ENCODE measurements at places on chromosomes 4 and X.

- DNase-seq: no peak
Measured at GRCh38 chr4:123478859-123479345, 82.3 kb downstream of the SPRY1 start.

- DNase-seq: no peak
Measured at GRCh38 chr4:86999136-86999643, 64.4 kb downstream of the AFF1 start.

DNA sequence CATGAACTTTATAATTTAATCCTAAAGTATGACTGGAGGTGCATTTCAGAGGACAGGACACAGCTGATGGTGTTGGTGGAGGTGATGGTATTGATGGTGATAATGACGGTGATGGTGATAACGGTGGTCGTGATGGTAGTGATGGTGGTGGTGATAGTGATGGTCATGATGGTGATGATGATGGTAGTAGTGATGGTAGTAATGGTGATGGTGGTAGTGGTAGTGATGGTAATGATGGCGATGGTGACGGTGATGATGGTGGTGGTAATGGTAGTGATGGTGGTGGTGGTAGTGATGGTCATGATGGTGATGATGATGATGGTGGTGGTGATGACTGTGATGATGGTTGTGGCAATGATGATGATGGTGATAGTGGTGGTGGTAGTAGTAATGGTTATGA lies 40.4 kb downstream of the SLC2A9 start:
- no peak for DNase-seq

DNA sequence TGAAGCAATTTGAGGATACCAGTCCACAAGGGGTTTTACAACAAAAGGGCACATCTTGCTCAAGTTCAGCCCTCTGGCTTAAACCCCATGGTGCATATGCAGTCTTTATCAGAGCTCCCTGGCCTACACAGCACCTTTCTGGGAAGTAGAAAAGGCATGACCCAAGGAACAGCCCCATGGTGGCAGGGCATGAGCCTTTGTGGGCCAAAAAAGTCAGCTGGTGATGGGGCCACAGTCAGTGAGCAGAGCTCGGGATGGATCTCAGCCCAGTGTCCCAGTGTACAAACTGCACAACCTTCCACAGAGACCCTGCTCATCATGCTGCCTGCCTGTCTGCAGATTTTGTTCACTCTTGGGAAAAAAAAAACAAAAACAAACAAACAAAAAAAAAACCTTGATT lies 22.3 kb upstream of the TMEM165 start:
- DNase-seq: no peak

DNA sequence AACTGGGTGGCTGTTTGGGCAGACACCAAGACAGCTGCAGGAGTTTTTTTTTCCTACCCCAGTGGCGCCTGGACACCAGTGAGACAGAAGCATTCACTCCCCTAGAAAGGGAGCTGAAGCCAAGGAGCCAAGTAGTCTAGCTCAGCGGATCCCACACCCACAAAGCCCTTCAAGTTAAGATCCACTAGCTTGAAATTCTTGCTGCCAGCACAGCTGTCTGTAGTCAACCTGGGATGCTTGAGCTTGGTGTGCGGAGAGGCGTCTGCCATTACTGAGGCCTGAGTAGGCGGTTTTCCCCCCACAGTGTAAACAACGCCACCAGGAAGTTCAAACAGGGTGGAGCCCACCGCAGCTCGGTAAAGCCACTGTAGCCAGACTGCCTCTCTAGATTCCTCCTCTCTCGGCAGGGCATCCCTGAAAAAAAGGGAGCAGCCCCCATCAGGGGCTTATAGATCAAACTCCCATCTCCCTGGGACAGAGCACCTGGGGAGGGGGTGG lies 171.4 kb downstream of the ARHGEF9 start:
- DNase-seq: no peak

All from NCI-H1048 (cell line).